ENCODE measurements at places on chromosomes 12 and 14.
A peak's percentile ranks its signal among the peaks of the same experiment; 100 is the strongest.

- no peak for DNase-seq
Observed at GRCh38 chr12:107131832-107132616, 38.7 kb upstream of the CRY1 start.

GRCh38 chr14:105282098-105282725 lies 18.6 kb downstream of the BRF1 start:
- DNase-seq = no peak

DNA sequence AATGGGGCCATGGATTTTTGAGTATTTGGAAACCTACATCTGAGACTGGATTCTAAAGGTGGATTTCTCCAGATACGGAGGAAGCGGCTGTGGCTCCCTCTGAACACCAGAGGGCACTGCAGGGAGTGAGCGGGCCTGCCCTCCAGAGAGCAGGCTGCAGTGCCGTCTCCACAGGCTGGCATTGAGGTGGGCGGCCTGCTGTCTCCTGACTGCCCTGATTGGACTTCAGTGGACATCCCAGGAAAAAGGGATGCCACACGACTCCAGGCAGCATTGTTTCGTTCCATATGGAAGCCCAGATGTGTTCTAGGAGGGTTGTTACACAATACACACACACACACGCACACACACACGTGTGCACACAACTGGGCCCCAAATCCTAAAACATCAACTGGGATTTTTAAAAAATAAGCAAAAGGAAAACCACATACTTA lies 20.9 kb upstream of the ANO2 start:
- peak; percentile 4 for DNase-seq

- DNase-seq = no peak
Observed at GRCh38 chr12:83960767-83961166, 951.8 kb downstream of the SLC6A15 start.

- DNase-seq = no peak
Observed at GRCh38 chr14:54772451-54772881, 130.2 kb downstream of the GCH1 start.

- no peak for DNase-seq
Observed at GRCh38 chr12:25819691-25820090, 138.8 kb upstream of the RASSF8 start.

All from GDM1 (cell line).